ENCODE measurements at places on chromosomes 6 and 20.
A peak's percentile ranks its signal among the peaks of the same experiment; 100 is the strongest.

GRCh38 chr20:23021541-23021940, 13.6 kb upstream of the SSTR4 start:
- DNase-seq, result no peak

- DNase-seq, result no peak
These were observed 117.2 kb downstream of the IPCEF1 start for GRCh38 chr6:154239392-154239791.

- DNase-seq, result no peak
These were observed 261.0 kb upstream of the THEMIS start for GRCh38 chr6:128161839-128162238.

DNA sequence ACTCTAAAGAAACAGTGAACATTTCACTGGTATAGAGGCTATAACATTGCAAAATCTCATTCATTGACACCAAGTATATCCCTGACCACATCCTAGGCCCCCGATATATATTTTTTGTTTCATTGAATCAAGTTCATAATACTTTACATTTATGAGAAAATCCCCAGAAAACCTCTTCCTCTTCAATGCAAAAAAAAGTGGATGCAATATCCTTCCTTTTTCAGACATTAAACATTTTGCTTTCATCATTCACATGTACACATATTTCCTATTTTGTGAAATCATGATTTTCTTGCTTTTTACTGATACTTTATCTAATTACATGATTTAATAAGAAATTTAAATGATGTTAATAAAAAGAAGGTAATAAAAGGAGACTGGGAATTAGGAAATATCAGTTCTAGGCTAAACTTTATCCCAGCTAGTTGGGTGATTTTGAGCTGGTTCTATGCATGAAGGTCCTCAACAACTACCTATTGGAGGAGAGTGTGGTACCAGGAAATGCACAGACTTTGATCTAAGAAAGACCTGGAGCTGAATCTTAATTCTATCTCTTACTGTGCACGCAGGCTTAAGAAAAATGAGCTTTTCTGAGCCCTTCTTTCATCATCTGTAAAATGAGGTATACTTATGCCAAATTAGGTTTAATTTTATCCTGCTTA, 4.9 kb downstream of the SYNE1 start:
- no peak for DNase-seq

- peak; percentile 30 for DNase-seq
These were observed 79.0 kb downstream of the SAMD3 start for GRCh38 chr6:130143709-130144108.

DNA sequence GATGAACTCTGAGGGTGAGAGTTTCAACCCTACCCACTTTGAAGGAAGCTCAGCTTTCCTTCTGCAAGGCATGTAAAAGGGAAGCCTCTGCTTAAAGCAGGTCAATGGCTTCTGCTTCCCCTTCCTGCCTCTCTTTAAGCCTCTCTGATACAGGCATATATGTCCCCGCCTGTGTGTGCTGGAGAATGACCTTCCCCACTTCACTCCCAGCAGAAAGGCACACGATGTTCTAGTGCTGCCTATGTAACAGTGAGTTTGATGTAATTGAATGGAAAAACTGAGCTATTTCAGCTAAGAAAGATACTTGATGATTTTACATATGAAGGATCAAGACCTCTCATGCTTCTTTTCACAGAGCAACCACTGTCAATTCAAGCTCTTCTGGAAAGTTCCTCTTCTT, 632.2 kb downstream of the HACE1 start:
- DNase-seq, result no peak

DNA sequence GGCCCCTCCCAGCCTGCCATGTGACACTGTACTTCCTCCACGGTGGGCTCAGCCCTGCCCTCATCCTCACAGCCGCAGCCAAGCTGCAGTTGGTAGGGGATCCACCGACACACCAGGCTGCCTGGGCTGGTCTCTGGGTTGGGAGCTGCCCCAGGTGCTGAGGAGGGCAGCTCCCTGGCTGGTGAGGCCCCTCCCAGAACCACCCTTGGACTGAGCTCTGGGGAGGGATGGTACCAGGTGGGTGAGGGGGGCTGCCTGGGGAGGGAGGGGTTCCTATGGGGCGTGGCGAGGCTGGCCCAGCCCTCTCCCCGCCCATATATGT, 185 bp upstream of the TNFRSF6B start:
- DNase-seq, result no peak

- DNase-seq, result no peak
These were observed 10.6 kb downstream of the BCAS1 start for GRCh38 chr20:54059691-54060364.

GRCh38 chr20:62357681-62358080, 9.4 kb downstream of the LAMA5 start:
- no peak for DNase-seq

DNA sequence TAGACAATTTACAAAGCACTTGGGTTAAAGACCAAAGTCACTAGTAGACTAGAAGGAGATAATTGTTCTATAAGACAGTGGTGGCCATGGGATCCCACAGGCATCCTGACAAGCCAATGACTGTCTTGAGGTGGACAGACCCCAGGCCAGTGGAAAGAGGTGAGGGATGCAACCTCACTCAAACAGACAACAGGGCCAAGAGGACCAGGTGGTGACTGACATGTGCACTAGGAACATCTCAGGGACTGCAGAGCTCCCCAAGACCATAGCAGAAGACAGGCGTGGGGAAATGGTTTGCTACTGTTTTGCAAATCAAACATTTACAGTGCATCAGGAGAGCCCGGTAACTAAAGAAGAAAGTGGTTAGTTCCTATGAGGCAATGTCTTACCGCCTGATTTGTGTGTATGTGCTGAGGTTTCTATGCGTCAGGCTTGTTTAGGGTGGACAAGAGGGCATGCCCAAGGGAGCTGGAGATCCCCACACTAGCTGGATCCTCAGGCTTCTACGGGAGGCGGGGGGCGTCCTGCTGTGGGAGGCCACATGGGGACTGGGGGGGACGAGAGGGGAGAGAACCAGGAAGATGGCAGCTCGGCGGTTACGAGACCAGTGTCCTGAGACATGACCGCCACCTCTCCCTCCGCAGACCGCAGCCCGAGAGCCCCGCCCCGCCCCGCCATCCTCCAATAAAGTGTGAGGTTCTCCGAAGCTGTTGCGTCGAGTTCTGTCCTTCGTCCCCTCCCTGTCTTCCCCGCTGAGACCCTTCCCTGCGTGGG, 623 bp upstream of the MRPS26 start:
- peak; percentile 89 for DNase-seq

DNA sequence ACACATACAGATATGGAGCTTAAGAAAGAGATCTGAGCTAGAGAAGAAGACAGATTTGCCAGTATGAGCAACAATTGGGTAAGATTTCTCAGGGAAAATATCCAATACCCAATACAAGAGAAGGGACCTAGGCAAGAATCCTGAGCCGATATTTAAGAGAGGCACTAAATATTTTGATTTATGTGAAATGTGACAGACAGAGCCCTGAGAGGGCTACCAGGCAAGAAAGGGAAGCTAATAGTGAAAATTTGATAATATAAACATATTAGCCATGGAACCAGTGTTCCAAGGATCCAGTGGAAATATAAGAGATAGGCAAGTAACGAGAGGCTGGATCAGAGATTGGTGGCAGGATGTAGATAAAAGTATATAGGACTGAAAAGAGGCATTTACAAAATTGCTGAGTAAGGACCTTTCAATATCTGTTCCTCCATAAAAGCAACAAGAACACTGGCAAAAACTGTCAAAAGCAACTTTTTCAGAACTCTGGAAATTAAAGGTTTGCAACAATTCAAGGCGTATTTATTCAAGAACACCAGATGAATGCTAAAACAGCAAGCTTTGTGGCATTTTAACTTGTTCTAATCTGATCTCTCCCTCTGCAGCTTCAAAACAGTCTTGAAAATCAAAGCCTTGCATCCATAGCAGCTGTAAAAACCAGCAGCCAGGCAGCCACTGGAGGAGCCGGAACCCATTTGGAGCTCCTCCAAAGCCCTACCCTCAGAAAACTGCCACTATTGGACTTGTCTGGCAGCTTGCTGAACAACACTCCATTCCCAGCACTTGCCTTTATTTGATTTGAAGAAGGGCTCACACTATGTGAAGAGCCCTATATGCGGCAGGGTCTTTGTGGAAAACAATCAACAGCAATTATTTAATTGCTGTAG, 58.8 kb downstream of the REV3L start:
- peak; percentile 12 for DNase-seq

DNA sequence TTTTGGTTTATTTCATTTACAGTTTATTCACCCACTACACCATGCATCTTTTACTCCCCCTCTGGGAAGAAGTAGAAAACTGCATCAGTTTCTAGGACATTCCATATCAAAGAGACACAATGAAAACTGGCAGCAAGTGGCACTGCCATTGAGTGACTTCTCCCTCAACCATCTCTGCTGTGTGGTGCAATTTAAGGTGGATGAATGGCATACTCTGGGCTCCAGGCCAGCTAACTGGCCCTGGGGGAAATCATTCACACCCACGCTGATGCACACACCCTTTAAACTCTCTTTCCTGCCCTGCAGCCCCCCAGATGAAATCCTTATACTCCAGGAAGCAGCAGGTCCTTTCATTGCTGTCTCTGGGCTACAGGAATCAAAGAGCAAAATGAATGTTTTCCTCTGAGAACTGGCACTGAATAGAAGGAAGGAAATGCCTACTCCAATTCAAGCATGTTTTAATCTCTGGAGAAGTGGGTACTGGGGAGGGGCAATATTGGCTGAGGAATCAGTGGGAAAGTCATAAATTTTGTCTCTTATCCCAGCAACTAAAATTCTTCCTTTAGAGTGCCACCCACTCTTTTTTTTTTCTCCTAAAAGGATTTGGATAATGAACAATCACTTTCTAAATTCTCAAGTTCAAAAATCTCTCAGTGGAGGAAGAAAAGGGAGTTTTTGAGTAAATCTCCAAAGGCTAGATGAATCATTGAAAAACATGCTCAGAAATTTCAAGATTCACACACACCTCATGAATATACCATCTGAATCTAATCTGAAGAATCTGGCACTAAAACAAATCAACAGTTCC, 16.9 kb upstream of the RFPL4B start:
- DNase-seq, result peak; percentile 28

GRCh38 chr20:2507875-2508630, 662 bp downstream of the ZNF343 start:
- peak; percentile 68 for DNase-seq

DNA sequence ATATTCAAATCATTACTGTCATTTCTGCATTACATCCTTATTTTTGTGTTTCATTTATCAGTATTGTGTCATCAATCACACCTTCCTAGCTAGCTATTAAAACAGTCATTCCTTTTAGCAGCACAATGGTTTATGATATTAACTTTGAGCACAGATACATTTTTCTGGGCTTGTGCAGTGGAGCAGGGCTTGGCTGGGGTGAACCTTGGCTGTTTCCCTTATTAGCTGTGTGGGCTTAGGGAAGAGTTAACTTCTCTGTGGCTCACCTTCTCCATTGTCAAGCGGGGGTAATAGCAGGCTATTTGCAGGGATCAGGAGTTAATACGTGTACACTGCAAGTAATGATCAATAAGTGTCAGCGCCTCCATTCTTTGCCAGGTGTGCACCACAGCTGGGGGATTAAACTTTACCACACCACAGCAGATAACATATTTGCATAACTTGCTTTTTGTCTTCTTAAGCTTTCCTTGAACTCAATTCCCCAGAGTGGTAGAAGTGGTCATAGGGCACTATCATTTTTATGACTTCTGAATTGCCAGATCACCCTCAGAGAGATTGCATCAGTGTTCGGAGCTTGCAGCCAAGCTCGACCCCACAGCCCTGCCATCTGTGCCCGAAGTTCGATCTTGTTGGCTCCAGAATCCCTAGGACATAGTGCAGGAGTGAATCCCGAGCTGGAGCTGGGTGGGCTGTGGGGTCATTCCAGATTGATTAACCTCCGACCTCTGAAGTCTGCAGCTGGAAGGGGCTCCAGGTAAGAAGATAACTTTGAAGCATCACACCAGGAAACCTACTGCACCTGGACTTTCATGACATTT, 1.5 kb upstream of the PYGB start:
- no peak for DNase-seq

DNA sequence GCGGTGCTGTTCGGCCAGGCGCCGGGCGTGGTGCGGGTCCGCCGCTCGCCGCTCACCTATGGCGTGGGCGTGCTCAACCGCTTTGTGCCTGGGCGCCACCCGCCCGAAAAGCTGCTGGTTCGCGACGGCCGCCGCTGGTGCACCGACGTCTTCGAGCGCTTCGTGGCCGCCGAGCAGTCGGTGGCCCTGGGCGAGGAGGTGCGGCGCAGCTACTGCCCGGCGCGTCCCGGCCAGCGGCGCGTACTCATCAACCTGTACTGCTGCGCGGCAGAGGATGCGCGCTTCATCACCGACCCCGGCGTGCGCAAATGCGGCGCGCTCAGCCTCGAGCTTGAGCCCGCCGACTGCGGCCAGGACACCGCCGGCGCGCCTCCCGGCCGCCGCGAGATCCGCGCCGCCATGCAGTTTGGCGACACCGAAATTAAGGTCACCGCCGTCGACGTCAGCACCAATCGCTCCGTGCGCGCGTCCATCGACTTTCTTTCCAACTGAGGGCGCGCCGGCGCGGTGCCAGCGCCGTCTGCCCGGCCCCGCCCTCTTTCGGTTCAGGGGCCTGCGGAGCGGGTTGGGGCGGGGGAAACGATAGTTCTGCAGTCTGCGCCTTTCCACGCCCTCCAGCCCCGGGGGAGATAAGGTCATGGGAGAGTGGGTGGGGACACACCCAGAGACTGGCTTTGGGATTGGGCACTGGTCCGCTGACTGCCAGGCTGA, 15.7 kb downstream of the ADISSP start:
- no peak for DNase-seq

- no peak for DNase-seq
These were observed 121.1 kb upstream of the HDGFL1 start for GRCh38 chr6:22448291-22448711.

GRCh38 chr6:128574402-128574801, 54.0 kb upstream of the PTPRK start:
- DNase-seq, result no peak

DNA sequence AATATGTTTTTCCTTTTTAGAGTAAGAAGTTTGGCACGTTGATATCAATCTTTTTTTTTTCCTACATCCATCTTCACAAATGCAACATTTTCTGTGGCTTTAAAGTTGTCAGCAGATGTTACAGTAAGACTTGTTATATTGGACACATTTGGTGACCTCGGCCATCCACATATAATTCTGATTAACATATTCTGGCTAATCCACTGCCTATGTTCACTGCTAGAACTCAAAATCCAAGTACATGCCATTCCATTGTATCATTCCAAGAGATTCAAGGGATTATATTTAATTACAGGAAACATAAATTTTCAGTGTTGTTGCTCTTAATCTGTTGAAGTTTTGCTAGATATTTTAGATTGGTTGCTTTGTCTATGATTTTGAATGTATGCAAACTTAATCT, 367.6 kb downstream of the TENT5A start:
- peak; percentile 23 for DNase-seq

DNA sequence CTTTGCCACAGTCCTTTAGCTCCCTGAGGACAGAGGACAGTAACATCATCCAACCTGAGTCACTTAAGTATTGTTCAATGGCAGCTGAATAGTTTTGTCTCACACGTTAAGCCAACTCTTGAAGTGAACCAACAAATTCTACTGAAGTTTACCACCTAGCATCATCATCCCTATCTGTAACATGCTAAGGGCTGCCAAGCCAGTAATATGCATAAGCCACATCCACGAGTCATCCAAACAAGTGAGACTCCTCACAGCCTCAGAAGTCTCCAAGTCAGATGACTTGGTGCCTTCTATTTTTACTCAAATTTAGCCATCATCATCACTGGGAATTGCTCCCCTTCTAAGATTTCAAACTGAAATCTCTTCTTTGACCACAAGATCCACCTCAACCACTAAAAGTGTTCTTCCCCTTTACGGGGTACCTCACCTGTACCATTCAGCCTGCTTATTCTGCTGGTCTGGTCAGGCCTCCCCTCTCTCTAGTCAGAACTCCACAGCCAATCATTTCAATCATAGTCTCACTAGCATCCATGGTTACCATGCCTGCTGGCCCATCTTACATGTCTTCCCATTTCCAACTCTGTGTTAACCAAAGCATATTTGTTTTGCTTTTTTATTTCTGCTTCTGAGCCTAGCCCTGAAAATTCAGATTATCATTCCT, 73.7 kb downstream of the DTNBP1 start:
- DNase-seq, result peak; percentile 51

Data from GM03348 (cell line).